ENCODE measurements at places on chromosomes 11 and 22.

GRCh38 chr22:50569896-50570535, 7.3 kb upstream of the SYCE3 start:
- H3K4me1 ChIP-seq = no peaks in the 10 kb centered on the region
- no peak for DNase-seq
- no peak overlapping the region for H3K27ac ChIP-seq
- H3K36me3 ChIP-seq = peaks cover 72% of the 10 kb centered on the region

- H3K27me3 ChIP-seq = no peaks in the 10 kb centered on the region
- no peak for DNase-seq
- H3K36me3 ChIP-seq = peaks cover 73% of the 10 kb centered on the region
- H3K4me3 ChIP-seq = no peak overlapping the region
- H3K4me1 ChIP-seq = peaks cover 6% of the 10 kb centered on the region
Measured at GRCh38 chr22:47060718-47061117, 298.3 kb downstream of the TBC1D22A start.

GRCh38 chr11:1656061-1656441, 26.5 kb downstream of the KRTAP5-5 start:
- H3K4me1 ChIP-seq = peaks cover 4% of the 10 kb centered on the region
- H3K36me3 ChIP-seq = no peaks in the 10 kb centered on the region
- DNase-seq = no peak
- H3K4me3 ChIP-seq = no peak overlapping the region
- H3K27ac ChIP-seq = no peak overlapping the region

DNA sequence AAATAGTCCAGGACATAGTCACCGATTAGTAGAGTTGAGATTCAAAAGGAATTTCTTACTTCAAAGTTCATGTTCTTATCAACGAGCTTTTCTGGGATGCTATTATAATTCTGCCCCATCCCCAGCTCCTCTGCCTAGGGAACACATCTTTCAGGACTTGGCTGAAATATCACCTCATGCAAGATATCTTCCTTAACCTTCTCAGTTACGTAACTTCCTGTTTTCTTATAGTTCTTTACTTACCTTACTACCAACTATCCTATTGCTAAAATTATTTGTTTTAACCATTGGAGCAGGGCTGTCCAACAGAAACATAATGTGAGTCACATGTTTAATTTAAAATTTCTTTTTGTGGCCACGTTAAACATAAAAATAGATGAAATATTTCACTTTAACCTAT, 2.3 kb downstream of the NARS2 start:
- H3K36me3 ChIP-seq = peaks cover 57% of the 10 kb centered on the region
- no peak for DNase-seq
- peaks cover 34% of the 10 kb centered on the region for H3K4me1 ChIP-seq
- H3K27me3 ChIP-seq = no peaks in the 10 kb centered on the region
- H3K4me3 ChIP-seq = peak overlapping the region; percentile 8

DNA sequence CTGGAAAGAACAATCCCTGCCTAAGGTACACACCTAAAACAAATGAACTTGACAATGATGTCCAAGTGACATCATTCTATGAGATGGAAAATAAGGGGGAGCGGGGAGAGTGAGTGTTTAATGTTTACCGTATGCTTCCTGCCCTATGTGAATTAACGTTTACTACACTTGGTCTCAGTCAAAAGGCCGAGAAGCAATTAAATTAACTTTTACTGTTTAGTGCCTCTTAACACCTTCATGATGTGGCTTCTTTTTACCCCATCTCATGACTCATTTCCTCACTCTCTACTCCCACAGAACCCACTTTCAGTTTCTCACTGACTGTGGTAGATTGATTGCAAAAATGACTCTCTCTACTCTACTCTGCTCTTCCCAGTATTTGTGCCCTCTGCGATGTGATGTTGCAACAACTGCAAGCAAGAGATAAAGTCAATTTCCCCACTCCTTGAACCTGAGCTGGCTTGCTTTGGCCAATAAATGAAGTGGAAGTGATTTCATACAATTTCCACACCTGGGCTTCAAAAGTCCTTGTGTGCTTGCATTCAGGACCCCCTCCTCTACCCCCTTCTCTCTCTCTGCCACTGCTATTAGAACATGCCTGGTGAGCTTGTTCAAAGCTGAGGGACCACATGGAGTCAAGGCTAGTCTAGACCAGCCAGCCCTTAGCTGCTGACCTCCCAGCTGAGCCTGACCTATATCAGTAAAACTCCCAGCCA, 11.6 kb upstream of the ALKBH3 start:
- peak overlapping the region; percentile 12 for H3K4me3 ChIP-seq
- H3K27ac ChIP-seq = peak overlapping the region; percentile 86
- peaks cover 51% of the 10 kb centered on the region for H3K27me3 ChIP-seq
- peaks cover 31% of the 10 kb centered on the region for H3K4me1 ChIP-seq

DNA sequence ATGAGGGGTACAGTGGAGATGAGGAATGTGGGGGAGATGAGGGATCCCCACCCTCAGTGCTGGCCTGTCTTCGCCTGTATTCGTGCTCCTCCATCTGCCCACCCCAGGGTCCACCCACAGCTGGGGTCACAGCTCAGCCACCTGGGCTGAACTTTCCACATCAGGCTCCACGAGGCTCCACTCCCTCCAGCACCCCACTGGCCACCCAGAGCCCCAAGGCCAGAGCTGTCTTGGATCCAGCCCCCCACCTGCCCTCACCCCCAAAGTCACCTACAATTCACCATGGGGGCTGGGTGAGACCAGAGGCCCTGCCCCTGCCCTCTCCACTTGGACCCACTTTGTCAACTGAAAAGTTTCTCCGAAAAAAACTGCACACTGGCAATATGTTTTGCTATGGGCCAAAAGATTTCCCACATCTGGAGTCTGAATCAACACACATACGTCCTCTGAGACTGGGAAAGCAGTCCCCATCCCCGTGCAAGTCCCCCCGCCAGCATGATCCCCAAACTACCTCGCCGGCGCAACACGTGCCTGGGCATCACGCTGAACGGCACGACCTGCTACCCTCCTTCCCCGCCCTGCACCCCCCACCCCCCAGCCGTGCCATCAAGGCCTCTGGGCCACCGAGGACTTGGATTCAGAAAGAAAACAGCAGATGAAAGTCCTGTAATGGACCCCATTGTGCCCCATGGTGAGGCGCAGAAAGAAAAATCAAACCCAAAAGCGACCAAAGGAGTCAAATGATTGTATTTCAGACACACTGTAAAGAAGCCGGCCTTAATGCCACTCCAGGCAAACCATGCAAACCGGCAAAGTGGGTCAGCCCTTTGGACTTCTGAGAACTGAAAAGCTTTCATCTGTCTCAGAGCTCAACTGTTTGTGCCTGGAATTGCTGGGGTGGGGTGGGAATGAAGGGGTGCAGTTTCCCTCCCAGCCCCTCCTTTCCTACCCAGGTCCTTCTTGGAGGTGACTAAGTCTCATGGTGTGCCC, 16.5 kb upstream of the GAL start:
- H3K36me3 ChIP-seq = no peaks in the 10 kb centered on the region
- H3K27ac ChIP-seq = no peak overlapping the region
- peaks cover 5% of the 10 kb centered on the region for H3K27me3 ChIP-seq

DNA sequence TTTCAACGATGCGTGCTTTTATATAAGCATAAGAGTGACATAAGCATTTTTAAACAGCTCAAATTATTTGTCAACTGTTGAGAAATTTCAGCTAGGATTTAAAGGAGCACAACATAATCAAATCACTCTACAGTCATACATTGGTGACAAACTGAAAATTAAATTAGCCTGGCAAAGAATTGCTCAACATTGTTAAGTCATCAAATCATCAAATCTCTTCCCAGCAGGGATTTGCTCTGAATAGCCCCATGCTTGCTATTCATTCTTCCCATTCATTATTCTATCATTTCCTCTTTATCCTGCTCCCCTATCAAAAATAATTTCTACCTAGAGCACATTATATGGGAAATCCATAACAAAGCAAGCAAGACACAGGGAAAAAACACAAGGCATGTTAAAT, 198.7 kb upstream of the LUZP2 start:
- no peaks in the 10 kb centered on the region for H3K36me3 ChIP-seq
- no peaks in the 10 kb centered on the region for H3K27me3 ChIP-seq
- no peak overlapping the region for H3K27ac ChIP-seq
- H3K4me1 ChIP-seq = no peaks in the 10 kb centered on the region
- no peak for DNase-seq

DNA sequence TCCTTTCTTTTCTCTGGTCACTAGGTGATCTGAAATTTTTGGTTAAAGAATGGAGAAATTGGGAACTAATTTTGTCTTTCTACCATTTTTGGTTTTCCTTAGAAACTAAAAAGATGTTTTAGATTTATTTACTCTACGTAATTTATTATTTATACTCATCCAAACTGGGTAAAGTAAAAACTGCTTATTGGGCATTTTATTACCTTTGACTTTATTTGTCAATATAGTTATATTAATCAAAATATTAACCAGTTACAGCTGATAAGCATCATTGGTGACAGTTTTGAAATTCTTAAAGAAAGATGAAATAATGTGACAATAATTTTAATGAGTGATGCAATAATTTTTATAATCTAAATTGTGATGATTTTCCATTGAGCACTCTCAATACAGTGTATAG, 502.0 kb upstream of the RAG2 start:
- H3K4me3 ChIP-seq = no peak overlapping the region
- no peaks in the 10 kb centered on the region for H3K36me3 ChIP-seq
- no peak overlapping the region for H3K27ac ChIP-seq
- no peak for DNase-seq
- H3K27me3 ChIP-seq = no peaks in the 10 kb centered on the region

DNA sequence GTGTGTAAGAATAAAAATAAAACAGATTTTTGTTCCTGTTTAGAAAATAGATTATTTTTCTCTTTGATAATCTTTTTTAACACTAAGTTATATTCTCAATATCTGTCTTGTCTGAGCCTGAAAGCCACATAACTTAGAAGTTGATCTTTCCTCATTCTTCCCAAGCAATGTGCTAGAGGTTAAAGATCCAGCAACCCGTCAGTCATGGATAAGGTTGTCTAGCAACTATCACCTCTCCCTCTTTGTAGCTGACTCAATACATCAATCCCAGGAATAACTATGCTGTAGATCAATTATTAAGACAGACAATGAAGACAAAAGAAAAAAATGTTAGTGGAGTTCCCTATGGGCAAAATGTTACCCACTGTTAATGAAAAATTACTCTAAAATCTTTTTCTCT, 813.1 kb upstream of the CCDC179 start:
- H3K36me3 ChIP-seq = no peaks in the 10 kb centered on the region
- H3K4me3 ChIP-seq = no peak overlapping the region
- no peak for DNase-seq
- H3K27me3 ChIP-seq = no peaks in the 10 kb centered on the region
- H3K27ac ChIP-seq = no peak overlapping the region

GRCh38 chr11:1487851-1488574, 1.4 kb upstream of the MOB2 start:
- H3K27me3 ChIP-seq = no peaks in the 10 kb centered on the region
- H3K4me1 ChIP-seq = peaks cover 44% of the 10 kb centered on the region
- H3K36me3 ChIP-seq = peaks cover 5% of the 10 kb centered on the region

DNA sequence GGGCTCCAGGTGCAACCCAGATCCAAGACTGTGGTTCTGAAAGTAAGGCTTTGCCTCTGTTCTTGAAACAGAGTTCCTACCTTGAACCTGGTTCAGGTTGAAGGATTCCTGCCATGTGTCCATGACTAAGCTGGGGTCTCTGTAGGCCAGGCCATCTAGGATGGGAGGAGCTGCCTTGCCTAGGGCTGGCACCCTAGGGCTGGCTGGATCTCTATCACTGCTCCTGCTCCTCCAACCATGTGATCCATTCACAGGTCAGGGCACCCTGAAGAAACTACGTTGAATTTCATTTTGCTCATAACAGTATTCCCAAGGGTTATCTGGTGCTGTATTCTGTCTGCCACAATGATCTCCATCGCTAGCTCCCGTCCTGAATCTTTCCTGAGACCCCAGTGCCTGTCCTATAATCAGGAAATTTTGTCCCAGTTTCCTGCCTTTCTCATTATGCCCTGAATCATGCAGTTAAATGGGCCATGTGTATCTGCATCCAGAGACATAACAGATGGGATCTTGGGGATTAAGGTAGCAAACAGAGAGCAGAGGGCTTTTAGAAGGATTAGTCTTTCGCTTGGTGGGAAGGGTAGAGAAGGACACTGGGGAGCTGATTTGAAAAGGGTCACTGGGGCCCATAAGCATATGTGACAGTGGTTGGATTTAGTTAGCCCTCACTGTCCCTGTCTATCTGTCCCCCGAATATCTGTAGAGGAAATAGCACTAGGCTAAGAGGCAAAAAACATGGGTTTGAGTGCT, 98.2 kb upstream of the MTMR2 start:
- H3K4me3 ChIP-seq = no peak overlapping the region
- peaks cover 63% of the 10 kb centered on the region for H3K4me1 ChIP-seq
- peak overlapping the region; percentile 56 for H3K27ac ChIP-seq
- H3K36me3 ChIP-seq = peaks cover 21% of the 10 kb centered on the region
- no peak for DNase-seq

DNA sequence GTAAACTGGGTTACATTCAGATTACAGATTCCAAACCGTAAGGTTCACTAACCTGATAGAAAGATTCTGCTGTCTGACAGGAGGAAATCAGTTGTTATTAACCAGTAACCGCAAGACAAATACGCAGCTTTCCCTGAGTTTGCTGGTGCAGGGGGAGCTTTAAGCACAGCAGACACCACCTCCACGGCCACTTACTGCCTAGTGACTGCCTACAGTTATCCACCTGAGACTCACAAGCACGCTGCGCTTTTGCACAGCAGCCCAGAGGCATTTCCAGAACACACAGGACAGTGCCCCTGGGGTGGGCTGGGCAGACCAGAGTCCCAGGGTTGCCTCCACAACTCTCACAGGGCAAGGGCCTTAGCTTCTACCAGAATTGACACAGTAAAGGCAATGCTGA, 90.9 kb downstream of the CTTN start:
- DNase-seq = no peak
- H3K27me3 ChIP-seq = no peaks in the 10 kb centered on the region
- no peaks in the 10 kb centered on the region for H3K36me3 ChIP-seq
- H3K27ac ChIP-seq = no peak overlapping the region

- H3K4me3 ChIP-seq = no peak overlapping the region
- peaks cover 20% of the 10 kb centered on the region for H3K4me1 ChIP-seq
- H3K27me3 ChIP-seq = no peaks in the 10 kb centered on the region
- no peak overlapping the region for H3K27ac ChIP-seq
- H3K36me3 ChIP-seq = no peaks in the 10 kb centered on the region
Measured at GRCh38 chr11:62435846-62436660, 17.2 kb downstream of the SCGB1A1 start.

DNA sequence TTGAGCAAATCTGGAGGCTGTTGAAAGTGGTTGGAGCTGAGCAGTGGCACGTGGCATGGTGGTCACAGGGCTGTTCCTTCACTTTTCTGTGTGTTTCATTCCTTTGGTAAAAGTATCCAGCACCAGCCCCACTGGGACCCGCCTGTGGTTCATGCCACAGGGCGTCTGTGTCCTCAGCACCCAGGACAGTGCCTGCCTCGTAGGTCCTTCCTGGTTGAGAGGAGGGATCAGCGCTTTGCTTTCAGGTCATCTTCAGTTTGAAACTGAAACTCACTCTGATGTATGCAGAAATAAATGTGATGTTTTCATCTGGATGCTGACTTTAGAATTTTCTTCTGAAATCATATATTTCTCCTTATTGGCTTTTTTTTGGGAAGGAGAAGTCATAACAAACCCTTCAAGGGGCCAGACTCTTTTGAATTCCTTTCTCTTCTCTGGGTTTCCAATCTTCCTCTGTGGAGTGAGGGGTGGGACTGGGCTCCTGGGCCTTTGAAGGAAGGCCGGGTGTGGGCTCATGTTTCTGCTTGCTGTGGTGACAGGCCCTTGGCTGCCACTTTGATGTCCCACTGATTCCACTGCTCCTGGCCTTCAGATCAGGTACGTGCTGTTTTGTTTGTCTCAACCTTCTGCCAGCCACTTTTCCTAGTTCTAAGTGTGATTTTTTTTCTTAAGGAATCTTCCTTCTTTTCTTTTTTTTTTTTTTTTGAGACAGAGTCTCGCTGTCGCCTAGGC, 26.2 kb downstream of the TBC1D22A start:
- peaks cover 47% of the 10 kb centered on the region for H3K36me3 ChIP-seq
- no peak for DNase-seq
- peak overlapping the region; percentile 86 for H3K27ac ChIP-seq
